Femur (tissue), 1 donor: ENCODE measurements at places on chromosomes 7 and 10.

DNA sequence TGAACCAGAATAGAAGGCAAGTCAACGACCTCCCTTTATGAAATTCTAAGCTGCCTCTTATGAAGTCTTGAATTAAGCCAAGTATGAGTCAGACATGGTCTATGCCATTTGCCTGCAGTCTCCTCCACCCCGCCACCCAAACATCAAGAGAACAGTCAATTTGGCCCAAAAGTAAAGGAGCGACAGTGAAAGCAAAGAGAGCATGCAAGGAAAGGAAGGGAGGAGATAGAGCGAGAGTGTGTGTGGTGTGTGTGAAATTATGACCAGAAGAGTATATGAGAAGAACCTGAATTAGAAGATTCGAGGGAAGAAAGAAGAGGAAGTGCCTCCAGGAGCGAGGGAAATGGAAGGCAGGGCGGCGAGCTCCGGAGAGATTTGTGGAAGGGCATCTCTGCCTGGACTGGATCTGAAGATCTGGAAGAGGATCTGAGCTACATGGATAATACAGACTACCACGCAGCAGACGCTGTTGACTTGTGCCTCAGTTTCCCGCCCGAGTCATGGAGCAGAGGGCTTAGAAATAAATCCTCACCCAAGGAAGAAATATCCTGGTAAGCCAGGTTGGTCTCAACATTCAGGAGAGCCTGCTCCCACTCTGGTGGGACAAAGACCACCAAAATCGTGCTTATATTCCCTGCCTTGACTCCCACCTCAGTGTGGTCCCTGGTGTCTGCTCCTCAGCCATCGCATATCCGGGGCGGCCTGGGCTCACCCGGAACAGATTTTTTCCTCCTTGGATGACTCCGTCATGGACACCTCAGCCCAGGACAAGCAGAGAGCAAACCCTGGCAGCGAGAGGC is 459 bp downstream of the ZDHHC6 start:
- peak; percentile 20 for DNase-seq

GRCh38 chr7:156222611-156223010 is 410.3 kb upstream of the SHH start:
- no peak for DNase-seq

- no peak for DNase-seq
These were observed 216.8 kb upstream of the KLF6 start for GRCh38 chr10:4001811-4002210.

- DNase-seq = no peak
These were observed 167.7 kb upstream of the CCDC6 start for GRCh38 chr10:60073781-60074656.

- no peak for DNase-seq
These were observed 17.6 kb downstream of the ZDHHC6 start for GRCh38 chr10:112429147-112429546.

DNA sequence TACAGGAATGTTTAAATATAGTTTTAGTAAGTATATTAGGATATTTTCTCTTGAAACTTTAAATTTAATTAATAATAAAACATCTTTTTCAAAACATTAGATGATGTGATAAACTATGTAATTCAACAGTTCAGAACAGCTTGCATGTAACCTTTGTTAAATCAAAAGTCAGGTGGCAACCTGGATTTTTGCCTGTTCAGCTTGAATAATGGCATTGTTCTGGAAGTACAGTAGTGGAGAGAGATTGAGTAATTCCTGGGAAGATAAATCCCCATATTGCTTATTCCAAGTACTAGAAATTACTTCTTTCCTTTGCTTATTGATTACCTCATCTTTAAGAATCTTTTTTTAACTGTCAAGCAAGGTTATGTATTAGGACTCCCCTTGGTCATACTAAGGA is 20.1 kb upstream of the CFTR start:
- DNase-seq = no peak

- peak; percentile 86 for DNase-seq
These were observed 36.4 kb downstream of the DPYSL4 start for GRCh38 chr10:132223156-132223590.

DNA sequence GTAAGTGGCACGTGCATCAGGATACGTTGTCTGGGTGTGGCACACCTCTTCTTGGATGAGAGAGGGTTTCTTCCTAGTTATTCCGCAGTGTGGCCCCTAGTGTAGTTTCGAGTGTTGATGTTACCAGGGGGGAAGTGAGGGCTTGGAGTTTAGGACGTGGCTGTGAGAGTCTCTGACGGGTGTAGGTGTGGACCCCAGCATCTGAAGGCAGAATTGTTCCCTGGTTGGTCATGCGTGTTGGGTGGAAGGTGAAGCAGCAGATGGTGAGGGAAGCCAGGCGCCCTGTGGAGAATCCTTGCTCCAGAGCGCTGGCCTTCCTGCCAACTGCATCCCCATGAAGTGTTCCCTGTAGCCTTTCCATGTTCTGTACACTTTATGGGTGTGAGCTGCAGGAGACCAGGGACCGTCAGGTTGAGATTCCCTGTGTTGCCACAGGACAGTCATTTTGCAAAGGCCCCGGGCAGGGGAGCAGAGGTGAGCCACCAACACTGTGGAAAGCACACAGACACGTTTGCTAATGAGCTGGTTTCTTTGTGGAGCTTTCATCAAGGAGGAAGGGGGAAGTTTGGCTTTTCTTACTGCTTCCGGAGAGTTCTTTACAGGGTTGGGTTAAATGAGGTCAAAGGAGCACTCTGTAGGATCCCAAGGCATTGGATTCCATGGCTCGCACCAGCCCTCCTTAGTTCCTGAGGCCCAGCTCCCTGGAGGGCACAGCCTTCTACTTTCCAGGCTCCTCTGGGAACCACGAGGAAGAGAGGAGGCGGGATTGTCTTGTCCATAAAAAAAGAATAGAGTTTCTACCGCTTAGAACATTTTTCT is 32.0 kb downstream of the TSPAN14 start:
- no peak for DNase-seq

DNA sequence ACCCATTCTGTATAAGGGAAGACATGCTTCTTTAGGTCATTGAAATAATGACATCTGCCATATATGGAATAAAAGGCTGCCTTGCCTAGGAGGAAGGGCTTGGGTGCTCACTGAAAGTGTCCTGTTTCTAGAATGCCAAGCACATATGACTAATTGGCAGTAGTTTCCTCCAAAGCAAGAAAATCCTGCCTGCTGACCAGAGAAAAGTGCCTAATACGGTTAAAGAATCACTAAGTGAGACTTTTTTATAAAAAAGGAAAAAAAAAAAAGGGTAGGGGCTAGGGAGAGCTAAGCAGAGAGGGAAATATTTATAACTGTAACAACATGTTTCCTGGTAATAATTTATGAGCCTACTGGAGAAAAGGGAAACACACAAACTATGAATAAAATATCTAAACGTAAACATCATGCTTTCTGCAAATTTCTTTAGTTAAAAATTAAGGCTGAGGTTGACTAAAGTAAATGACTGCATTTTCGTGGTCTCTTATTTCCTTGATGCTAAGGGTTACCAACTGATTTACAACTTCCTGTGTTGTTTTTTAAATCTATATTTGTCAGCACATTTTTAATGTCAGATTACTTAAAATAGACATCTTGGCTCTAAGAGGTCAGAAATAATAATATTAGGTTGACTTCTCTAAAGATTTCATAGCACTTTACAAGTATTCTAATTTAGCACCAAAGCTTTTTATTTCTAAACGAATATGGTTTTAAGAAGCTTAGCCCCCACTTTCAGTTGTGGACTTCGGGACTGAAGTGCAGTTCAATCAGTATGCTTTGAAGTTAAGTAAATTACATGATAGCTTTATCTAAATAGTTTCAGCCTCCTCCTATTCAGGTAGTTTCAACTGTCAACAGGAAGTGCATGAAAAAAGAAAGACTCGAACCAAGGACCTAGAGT is 89.6 kb downstream of the CABCOCO1 start:
- no peak for DNase-seq

DNA sequence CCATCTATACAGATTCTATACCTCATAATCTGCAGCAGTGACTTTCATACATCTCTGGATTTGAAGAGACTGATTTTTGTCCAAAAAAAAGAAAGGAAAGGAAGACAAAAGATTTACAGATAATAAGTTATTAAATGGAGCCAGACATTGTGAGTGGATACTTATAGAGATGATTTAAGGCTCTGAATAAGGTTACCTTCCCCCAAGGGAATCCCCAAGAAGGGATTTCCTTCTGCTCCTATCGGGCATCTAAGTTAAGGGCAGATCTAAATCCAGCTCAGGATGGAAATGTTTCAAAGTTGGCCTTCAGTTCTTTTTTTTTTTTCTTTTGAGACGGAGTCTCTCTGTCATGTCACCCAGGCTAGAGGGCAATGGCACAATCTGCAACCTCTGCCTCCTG is 97.6 kb downstream of the ST8SIA6 start:
- no peak for DNase-seq

DNA sequence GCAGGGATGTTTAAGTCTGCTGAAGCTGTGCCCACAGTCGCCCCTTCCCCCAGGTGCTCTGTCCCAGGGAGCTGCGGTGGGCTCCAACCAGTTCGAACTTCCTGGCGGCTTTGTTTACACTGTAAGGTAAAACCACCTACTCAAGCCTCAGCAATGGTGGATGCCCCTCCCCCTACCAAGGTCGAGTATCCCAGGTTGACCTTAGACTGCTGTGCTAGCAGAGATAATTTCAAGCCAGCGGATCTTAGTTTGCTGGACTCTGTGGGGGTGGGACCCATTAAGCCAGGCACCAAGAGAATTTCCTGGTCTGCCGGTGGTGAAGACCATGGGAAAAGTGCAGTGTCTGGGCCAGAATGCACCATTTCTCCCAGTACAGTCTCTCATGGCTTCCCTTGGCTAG is 56.0 kb downstream of the CCDC7 start:
- DNase-seq = no peak

DNA sequence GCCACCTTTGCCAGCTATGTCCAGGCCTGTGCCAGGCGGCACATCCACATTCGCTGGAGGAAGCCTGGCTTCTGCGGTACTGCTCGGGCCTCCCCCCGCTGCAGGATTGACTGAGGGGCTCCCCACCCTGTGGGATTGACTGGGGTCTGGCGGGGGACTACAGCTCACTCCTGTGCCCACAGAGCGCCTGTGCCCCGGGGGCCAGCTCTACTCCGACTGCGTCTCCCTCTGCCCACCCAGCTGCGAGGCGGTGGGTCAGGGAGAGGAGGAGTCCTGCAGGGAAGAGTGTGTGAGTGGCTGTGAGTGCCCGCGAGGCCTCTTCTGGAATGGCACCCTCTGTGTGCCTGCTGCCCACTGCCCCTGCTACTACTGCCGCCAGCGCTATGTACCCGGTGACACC is 6.7 kb upstream of the ZNF467 start:
- DNase-seq = no peak

DNA sequence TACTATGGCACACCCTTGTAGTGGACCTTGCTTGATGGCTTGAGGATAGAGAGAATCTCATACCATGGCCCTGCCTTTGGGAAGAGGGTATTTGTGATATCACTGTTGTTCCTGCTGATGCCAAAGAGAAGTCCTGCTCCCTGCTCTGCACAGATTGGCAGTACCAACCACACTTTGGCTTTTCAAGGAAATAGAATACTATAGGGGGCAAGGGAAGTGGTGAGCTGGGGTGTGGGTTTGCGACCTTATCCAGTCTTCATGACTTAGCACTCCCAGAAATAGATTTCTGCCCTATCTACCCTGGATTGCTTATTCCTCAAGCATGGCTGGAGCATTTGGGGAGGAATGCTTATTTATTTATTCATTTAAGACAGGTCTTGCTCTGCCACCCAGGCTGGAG is 6.8 kb upstream of the MAPK8 start:
- no peak for DNase-seq

- no peak for DNase-seq
These were observed 96.3 kb downstream of the CPED1 start for GRCh38 chr7:121084748-121085336.

- no peak for DNase-seq
These were observed 7.8 kb downstream of the TAS2R41 start for GRCh38 chr7:143485500-143485899.

- no peak for DNase-seq
These were observed 104.3 kb downstream of the AHR start for GRCh38 chr7:17402628-17403278.
